ENCODE measurements at places on chromosomes 13 and 19.

GRCh38 chr19:3585301-3586126 is at the start of gene GIPC3:
TSS of gene GIPC3 (plus strand) at chr19:3585478. CDS start at chr19:3585598, 120 bp downstream.
- no peak for DNase-seq

DNA sequence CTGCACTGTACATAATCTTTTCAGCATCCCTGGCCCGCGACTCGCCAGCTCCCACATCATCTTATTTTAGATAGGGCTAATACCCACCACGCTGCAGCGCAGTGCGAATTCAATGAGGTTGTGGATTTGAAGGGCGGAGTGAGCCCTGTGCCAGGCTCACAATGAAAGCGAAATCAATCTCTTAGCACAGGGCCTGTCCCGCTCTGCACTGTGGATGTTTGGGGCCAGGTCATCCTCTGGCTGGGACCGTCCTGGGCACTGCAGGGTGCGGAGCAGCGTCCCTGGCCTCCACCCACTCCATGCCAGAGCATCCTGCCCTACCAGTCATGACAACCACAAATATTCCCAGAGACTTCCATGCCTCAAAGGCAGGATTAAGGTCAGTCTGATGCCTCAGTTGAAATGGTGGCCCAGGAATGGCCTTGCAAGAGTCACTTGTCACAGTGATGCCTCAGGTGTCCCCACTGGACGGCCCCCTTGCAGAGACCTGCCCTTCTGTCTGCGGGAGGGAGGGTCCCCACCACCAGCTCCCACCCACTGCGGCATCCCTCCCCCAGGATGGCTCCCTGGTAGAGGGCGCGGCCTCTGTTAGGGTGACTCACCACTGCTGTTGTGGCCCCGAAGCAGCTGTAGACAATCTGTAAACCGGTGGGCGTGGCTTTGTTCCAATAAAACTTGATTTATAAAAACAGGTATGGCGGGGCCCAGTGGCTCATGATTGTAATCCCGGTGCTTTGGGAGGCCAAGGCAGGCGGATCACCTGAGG is 5.6 kb downstream of the UHRF1 start:
- DNase-seq: peak; percentile 21

GRCh38 chr13:99809926-99810325 is 161.6 kb downstream of the ZIC5 start:
- DNase-seq: no peak

- no peak for DNase-seq
Measured at GRCh38 chr13:35501661-35502235, 25.3 kb upstream of the MAB21L1 start.

DNA sequence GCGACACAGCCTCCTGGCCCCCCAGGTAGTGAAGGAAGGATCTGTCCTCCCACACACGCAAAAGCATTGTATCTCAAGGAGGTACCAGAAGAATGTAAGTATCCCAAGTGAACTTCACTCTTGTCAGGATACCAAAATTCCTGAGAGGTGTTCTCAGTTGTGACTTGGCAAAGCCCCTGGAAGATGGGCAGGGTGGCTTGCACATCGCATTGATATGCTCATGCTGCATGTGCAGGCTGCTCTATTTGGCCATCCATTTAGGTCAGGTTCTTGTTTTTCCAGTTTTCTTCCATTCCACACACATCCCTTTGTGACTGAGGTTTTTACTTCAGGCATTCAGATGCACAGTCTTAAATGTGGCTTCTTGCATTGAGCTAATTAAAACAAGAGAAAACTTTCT is 382.8 kb downstream of the FOXO1 start:
- DNase-seq: no peak

- DNase-seq: no peak
Measured at GRCh38 chr19:3071768-3072167, 9.5 kb upstream of the TLE5 start.

- no peak for DNase-seq
Measured at GRCh38 chr13:90630716-90631115, 716.8 kb upstream of the MIR17HG start.

- no peak for DNase-seq
Measured at GRCh38 chr13:27789495-27790303, 2.6 kb upstream of the GSX1 start.

GRCh38 chr13:111047326-111047725 is 67.8 kb upstream of the ARHGEF7 start:
- DNase-seq: no peak

DNA sequence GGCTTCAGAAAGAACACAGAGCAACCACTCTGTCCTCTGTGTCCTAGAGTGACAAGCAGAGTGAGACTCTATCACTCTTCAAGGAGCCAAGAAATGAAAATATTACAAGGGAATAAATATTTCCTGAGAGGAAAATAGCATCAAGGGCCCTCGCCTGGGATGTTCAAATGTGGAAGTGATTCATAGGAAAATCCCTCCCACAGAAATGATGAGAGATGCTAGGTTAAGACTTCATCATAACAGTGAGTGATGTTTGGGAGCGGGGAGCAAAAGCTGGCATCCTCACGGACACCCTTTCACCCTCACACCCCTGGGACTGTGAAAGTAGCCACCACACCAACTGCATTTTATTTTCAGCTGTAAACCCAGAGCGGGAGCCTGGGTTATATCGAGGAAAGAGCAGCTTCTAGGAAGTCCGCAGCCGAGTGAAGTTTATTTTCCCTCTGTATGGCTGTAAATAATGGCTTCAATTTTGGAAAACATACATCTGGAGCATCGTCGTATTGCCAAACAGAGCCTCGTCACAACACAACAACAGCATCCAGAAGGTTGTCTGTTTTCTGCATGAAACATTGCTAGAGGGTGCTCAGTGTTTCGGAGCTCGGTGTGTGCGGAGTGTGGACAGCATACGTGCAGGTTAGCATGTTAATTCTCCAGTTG is 54.8 kb downstream of the DLEU7 start:
- peak; percentile 44 for DNase-seq

- peak; percentile 75 for DNase-seq
Measured at GRCh38 chr19:4474514-4475022, 2.5 kb downstream of the HDGFL2 start.

DNA sequence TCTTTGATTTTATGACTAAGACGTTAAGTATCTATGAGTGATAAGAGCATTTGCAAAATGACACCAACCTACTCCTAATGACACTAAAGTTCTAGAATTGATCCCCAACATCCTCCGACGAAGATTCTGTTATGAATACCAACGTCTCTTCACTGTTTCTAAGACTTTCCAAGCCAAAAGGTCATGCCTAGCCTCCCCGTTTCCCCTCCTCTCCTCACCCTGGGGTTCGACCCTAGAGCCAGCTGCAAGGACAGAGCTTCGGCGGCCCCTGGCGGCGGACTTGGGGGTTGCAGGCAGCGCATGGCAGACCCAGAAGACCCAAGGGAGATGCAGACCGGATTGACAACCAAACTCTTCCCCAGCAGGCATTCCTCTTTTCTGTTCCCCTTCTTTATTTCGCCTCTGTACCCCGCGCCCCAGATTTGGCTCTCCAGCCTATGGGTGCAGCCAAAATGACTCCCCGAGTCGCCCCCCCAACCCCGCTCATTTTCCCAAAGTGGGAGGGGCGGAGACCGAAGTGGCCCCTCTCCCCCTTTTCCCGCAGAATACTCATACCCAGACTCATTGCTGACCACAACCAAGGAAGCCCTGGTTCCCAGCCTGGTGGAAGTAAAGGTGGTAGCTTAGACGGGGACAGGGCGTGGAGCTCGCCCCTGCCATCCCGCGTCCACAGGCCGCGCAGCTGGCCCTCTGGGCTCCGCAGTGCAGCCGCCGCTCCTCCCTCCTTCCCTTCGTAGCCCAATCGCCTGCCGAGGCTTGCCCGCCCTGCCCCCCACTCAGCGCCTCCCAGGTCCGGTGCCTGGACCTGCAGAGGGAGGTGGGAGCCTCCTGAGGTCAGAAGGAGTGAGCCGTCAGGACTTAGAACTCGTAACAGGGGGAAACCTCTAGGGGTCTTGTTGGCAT is 4.1 kb upstream of the EML2 start:
- peak; percentile 85 for DNase-seq

DNA sequence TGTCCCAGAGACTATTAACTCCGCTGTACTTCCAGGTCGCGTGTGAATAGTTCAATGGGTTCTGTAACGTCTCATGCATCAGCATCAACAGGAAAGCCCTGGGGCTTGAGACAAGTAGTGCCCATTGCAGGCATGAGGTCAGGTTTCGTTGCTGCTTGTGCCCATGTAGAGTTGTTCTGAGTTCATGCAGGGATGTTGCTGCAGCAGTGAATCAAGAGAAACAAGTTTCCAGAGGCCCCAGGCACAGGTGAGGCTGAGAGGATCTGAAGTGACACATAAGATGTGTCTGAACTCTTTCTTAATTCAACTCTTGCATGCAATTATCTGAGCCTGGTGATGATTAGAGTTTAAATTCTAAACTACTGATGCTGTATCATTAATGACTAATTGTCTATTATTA is 8.6 kb upstream of the ZNF283 start:
- no peak for DNase-seq

DNA sequence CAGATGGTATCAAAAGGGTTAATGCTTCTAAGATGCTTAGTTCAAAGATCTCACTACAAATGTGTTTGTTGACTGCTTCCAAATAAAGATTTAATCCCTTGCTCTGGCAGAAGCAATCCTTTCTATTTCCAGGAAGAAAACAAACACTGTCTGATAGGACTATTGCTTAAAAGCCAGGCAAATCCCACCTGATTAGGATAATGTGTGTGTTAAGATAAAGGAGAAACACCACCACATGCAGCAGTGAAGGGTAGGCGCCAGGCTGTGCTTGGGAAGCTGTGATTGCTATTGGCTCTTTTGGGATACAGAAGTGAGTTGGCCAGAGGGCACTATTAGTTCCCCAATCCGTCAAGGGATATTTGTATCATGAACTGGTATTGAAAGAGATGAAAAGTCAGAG is 62.8 kb upstream of the LRCH1 start:
- no peak for DNase-seq

DNA sequence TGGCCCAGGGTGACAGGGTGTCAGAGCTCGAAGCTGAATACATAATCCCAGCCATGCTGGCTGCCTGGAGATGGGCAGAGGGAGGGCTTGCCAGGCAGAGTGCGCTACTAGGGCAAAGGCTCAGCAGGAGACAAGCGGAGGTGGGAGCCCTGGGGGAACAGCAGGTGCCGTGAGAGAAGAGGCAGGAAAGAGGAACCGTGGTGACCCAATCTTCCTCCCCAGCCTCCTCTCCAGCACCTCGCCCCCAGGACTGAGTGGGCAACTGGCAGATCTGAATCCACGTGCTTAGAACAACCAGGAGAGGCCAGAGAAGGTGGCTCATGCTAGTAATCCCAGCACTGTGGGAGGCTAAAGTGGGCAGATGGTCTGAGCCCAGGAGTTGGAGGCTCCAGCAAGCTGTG is 11.0 kb upstream of the CCL25 start:
- no peak for DNase-seq

GRCh38 chr19:14450168-14450874 is 17.2 kb downstream of the PKN1 start:
- peak; percentile 65 for DNase-seq

DNA sequence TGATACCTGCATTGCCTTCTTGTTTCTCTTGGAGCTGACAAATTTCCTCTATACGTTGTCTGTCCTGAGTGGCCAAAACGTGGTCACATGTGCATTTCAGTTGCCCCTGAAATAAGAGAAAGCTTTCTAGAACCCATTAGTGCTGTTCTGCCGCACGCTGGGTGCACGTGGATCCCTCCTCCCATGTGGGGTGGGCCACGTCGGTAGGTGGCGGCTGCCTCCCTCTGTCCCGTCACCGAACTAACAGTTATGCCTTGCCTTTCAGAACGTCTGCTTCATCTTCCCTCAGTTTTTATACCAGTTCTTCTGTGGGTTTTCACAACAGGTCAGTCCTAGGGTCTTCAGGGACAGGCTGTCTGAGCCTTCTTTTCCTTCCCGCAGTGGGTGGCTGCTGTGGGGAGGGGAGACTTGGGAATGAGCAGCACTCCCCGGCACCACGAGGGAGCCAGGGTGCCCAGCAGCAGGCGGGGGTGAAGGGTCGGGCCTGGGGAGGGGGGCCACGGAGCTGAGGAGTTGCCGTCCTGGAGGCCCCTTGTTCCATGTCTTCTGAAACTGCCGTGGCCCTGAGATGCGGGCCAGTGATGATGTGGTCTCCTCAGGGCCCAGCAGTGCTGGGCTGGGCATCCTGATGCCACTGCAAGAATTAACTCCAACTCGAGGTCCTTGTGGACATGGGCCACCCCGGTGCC is 109.7 kb upstream of the MCF2L start:
- no peak for DNase-seq

DNA sequence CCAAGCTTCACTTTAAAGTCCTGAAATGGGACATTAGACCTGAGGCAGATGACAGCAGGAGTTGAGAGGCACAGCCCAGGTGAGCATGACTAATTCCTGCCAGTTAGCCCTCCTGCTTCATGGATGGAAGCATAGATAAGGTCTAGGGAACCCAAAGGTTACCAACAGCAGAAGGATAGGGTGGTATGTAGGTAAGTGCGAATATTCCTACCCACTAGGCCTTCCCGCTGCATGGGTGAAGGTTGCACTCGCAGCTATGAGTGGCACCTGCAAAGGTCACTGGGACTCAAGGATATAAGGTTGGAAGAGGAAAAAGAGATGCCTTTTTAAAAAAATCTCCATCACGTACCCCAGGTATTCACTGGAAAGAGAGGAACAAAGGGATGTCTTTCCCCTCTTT is 12.2 kb upstream of the MLLT1 start:
- no peak for DNase-seq

- peak; percentile 90 for DNase-seq
Measured at GRCh38 chr13:106570299-106570852, 2.4 kb upstream of the ARGLU1 start.

- no peak for DNase-seq
Measured at GRCh38 chr19:45518469-45518826, 11.2 kb downstream of the VASP start.

DNA sequence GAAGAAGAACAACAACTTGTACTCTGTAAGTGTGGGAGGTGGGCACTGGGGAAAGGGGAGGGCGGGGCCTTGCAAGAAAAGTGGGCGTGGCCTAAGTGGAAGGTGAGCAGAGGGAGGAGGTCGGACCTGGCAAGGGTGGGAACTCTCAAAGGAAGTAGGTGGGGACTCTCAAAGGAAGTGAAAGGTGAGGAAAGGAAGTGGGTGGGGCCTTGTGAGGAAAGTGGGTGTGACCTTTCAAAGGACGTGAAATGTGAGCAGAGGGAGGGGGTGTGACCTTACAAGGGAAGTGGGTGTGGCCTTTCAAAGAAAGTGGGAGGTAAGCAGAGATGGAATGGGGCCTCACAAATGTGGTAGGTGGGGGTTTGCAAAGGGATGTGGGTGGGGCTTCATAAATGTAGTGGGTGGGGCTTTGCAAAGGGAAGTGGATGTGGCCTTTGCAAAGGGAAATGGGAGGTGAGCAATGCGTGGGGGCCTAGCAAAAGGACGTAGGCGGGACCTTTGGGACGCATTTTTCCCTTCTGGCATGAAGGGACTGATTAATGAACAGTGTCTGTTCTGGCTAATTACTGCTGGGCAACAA is 25.9 kb downstream of the ACSBG2 start:
- peak; percentile 7 for DNase-seq
